Activated T-helper 17 cell treated with anti-CD3 and anti-CD28 coated beads, Interleukin-2, amount 50 U/mL, for 72 hours (primary cell): ENCODE measurements at places on chromosomes 12 and 14. TPM values are rescaled to one million over a fixed set of nuclear protein-coding genes. Genes with fewer than 3 reads are reported as not detected.

DNA sequence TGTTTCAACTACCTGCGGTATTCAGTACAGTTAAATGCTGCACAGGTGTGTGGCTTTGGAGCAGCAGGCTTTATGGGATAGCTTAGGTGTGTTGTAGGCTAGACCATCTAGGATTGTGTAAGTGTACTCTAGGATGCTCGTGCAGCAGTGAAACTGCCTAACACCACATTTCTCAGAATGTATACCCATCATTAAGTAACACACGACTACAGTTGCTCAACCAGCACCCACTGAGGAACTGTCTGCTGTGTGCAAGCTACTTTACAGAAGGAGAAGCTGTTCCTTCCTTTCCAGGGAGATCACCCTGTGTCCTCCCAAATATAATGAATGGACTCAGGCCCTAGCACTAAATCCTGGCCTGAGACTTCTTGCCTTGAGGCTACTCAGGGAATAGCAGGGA, 94.8 kb downstream of the SLC24A4 start:
- H3K4me3 ChIP-seq, result no peak overlapping the region
- ATAC-seq, result no peak
- no peaks in the 10 kb centered on the region for H3K4me1 ChIP-seq
- H3K27me3 ChIP-seq, result peaks cover 16% of the 10 kb centered on the region
- H3K27ac ChIP-seq, result no peak overlapping the region
- H3K36me3 ChIP-seq, result no peaks in the 10 kb centered on the region

DNA sequence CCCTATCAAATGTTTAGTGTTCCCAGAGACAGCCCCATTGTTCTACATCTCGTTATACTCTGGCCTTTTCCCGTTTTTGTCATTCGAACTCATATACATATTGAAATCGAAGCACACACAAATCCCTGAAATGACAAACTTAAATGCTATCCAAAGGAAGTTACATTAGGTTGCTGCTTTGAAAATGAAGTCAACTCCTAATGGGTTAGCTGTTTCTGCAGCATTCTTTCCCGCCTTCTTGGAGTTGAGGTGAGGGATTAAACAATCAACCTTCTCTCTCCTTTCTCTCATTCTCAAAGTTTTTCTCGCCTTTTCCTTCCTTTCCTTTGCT, 642 bp upstream of the PHC1 start:
- peaks cover 4% of the 10 kb centered on the region for H3K36me3 ChIP-seq
- ATAC-seq, result no peak
- H3K27ac ChIP-seq, result peak overlapping the region; percentile 90
- H3K27me3 ChIP-seq, result no peaks in the 10 kb centered on the region
- H3K4me3 ChIP-seq, result no peak overlapping the region

- H3K36me3 ChIP-seq, result no peaks in the 10 kb centered on the region
- H3K27me3 ChIP-seq, result no peaks in the 10 kb centered on the region
- H3K4me1 ChIP-seq, result peaks cover 11% of the 10 kb centered on the region
- H3K4me3 ChIP-seq, result no peak overlapping the region
- ATAC-seq, result no peak
Observed at GRCh38 chr14:38134416-38135030, 73.2 kb upstream of the SSTR1 start.

DNA sequence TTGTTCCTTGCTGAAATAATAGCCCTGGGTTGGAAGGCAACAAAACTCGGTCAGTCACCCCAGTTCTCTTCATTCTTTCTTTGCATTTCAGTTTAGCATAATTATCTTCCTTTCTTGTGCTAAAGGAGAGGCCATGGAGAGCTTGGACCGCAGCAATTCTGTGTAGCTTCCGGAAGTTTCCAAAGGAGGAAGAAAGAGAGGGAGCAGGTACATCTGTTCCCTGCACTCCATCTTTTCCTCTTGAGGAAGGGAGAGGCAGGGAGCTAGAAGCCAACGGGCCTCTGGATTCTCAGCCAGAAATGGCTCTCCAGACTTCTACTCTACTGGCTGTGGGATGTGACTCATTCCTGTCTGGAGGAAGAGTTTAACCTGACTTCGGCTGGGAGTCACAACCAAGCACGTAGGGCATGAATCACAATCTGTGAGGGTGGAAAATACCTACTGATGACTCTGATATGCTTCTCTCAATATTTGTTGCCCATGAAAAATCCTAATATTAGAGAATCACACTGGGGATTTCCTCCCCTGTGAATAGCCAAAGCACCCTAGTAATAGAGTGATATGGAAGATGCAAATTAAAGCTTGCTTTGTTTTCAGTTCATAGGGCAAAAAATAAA, 17.0 kb downstream of the ANO6 start:
- peak overlapping the region; percentile 72 for H3K4me3 ChIP-seq
- peak overlapping the region; percentile 95 for H3K27ac ChIP-seq
- H3K27me3 ChIP-seq, result no peaks in the 10 kb centered on the region
- peaks cover 51% of the 10 kb centered on the region for H3K4me1 ChIP-seq
- peak; percentile 84 for ATAC-seq

GRCh38 chr12:23564451-23565152, 384.9 kb downstream of the SOX5 start:
- no peak for ATAC-seq
- no peaks in the 10 kb centered on the region for H3K4me1 ChIP-seq
- H3K4me3 ChIP-seq, result no peak overlapping the region

GRCh38 chr14:85313560-85314207, 216.3 kb upstream of the FLRT2 start:
- no peak overlapping the region for H3K27ac ChIP-seq
- no peak for ATAC-seq
- H3K36me3 ChIP-seq, result no peaks in the 10 kb centered on the region
- H3K4me3 ChIP-seq, result no peak overlapping the region

GRCh38 chr12:62466018-62466593, 520 bp upstream of the MON2 start:
- peaks cover 5% of the 10 kb centered on the region for H3K27me3 ChIP-seq
- H3K4me3 ChIP-seq, result peak overlapping the region; percentile 97
- H3K36me3 ChIP-seq, result peaks cover 13% of the 10 kb centered on the region
- H3K27ac ChIP-seq, result peak overlapping the region; percentile 96
- peaks cover 8% of the 10 kb centered on the region for H3K4me1 ChIP-seq

- peak overlapping the region; percentile 90 for H3K27ac ChIP-seq
- H3K36me3 ChIP-seq, result peaks cover 58% of the 10 kb centered on the region
- peak; percentile 68 for ATAC-seq
- H3K27me3 ChIP-seq, result no peaks in the 10 kb centered on the region
Observed at GRCh38 chr12:12645485-12645884, 33.8 kb downstream of the CREBL2 start.

DNA sequence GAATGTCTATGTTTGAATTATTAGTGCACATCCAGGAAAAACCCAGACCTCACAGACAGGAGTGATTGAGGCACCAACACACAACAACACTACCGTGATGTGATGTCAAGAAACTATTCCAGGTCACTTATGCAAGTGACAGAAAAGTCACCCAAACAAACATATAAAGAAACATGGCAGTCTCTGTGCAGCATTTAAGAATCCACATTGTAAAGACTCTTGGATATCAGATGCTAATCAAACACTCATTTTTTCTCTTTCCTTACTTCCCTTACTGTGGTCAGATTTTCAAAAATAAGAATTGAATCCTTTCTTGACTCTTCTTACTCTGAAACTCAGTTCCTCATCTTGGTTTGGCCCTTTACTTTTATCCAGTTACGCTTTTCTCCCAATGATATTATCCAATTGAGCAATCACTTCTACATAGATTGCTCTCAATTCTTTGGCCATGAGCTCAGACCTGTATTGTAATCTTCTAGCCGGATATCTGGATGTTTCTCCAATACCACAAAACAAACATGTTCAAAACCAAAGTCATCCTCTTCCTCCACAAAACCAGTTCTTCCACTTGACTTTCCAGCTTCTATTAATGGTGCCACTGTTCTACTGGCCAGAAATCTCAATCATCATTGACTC, 115.4 kb downstream of the DUSP6 start:
- no peaks in the 10 kb centered on the region for H3K36me3 ChIP-seq
- peaks cover 41% of the 10 kb centered on the region for H3K4me1 ChIP-seq
- H3K4me3 ChIP-seq, result peak overlapping the region; percentile 65
- no peak for ATAC-seq

GRCh38 chr12:123773375-123773774, 11.3 kb downstream of the DNAH10 start:
- H3K36me3 ChIP-seq, result no peaks in the 10 kb centered on the region
- peaks cover 6% of the 10 kb centered on the region for H3K27me3 ChIP-seq
- no peak overlapping the region for H3K4me3 ChIP-seq
- H3K4me1 ChIP-seq, result no peaks in the 10 kb centered on the region
- no peak overlapping the region for H3K27ac ChIP-seq

DNA sequence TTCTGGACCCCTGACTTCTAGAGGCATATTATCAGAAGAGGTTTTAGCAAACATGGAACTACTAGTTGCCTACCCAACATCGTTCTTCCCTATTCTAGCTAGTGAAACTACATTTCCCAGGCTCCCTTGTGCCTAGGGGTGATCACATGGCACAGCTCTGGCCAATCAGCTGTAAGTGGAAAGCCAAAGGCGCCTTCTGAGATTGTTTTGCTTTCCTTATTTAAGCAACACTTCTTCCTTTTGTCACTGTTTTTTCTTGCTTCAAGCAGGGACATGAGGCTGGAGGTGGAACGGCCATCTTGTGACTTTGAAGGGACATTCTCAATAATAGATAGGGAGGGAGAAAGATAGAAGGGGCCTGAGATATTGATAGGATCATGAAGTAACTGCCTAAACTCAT, 136.7 kb downstream of the ZNF664 start:
- no peaks in the 10 kb centered on the region for H3K27me3 ChIP-seq
- H3K4me3 ChIP-seq, result no peak overlapping the region
- H3K36me3 ChIP-seq, result no peaks in the 10 kb centered on the region
- no peak overlapping the region for H3K27ac ChIP-seq

DNA sequence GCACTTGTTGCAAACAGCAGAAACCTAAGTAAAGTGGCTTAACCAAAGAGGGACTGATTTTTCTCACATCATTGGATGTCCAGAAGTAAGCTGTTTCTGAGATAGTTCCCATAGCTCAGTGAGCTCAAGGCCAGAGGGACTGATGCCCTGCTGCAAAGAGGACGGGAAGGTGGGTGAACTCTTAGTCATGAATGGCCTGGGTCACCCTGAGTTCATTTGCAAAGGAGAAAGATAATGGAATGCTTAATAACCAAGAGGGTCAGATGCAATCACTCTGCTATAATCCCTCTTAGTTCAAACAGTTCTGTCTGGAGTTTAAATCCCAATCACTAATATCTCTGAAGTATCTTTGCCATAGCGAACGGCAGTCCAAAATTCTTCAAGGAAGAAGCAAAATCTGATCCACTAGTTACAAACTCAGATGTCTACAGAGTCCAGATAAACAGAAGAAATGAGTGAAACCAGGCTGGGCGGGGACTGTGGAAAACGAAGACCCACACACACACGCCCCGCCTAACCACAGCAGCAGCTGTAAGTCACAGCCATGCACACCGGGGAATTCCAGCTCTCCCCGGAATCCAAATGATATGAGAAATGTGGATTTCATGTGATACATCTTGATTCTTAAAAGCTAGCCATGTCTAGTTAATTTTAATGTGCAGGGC, 289.5 kb downstream of the TMEM132D start:
- H3K36me3 ChIP-seq, result no peaks in the 10 kb centered on the region
- H3K4me3 ChIP-seq, result no peak overlapping the region
- H3K27ac ChIP-seq, result no peak overlapping the region
- H3K27me3 ChIP-seq, result no peaks in the 10 kb centered on the region

- H3K27ac ChIP-seq, result no peak overlapping the region
- no peak overlapping the region for H3K4me3 ChIP-seq
Observed at GRCh38 chr14:64040044-64040443, 187.2 kb downstream of the SYNE2 start.

GRCh38 chr12:109818905-109819500, 14.2 kb downstream of the TRPV4 start:
- peaks cover 8% of the 10 kb centered on the region for H3K27me3 ChIP-seq
- H3K27ac ChIP-seq, result no peak overlapping the region

GRCh38 chr14:55874785-55875184, 243.4 kb upstream of the PELI2 start:
- H3K4me3 ChIP-seq, result no peak overlapping the region
- peaks cover 12% of the 10 kb centered on the region for H3K27me3 ChIP-seq
- no peaks in the 10 kb centered on the region for H3K36me3 ChIP-seq
- no peaks in the 10 kb centered on the region for H3K4me1 ChIP-seq
- no peak overlapping the region for H3K27ac ChIP-seq
- ATAC-seq, result no peak

- no peaks in the 10 kb centered on the region for H3K4me1 ChIP-seq
- no peak overlapping the region for H3K4me3 ChIP-seq
- no peak for ATAC-seq
- no peaks in the 10 kb centered on the region for H3K27me3 ChIP-seq
- no peaks in the 10 kb centered on the region for H3K36me3 ChIP-seq
Observed at GRCh38 chr12:117685110-117685926, 283.5 kb downstream of the KSR2 start.

DNA sequence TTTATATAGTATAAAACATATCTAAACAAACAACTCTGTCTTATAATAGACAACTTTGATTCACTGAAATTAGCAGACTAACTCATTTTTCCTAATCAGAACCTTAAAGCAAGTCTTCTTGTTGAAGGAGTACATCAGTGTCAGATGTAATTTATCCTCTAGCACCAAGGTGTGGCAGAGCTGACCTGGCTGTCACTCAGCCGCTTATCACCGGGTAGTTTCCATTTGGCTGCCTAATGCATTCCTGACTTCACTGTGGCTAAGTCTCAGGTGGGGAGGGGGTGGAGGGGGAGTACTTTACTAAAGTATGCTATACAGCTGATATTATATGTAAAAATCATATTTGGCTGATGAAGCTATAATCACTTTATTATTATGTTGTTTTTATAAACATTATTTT, 339.9 kb upstream of the RGS6 start:
- ATAC-seq, result peak; percentile 39
- H3K27ac ChIP-seq, result peak overlapping the region; percentile 75
- no peak overlapping the region for H3K4me3 ChIP-seq
- no peaks in the 10 kb centered on the region for H3K27me3 ChIP-seq

GRCh38 chr14:38208618-38209562, 1.2 kb downstream of the SSTR1 start:
- no peak overlapping the region for H3K27ac ChIP-seq
- H3K4me3 ChIP-seq, result peak overlapping the region; percentile 62
- peaks cover 52% of the 10 kb centered on the region for H3K27me3 ChIP-seq
- peak; percentile 23 for ATAC-seq

- H3K36me3 ChIP-seq, result peaks cover 43% of the 10 kb centered on the region
- no peak overlapping the region for H3K4me3 ChIP-seq
- H3K27ac ChIP-seq, result no peak overlapping the region
- no peak for ATAC-seq
Observed at GRCh38 chr14:76237349-76237990, 85.7 kb downstream of the GPATCH2L start.

- H3K27me3 ChIP-seq, result no peaks in the 10 kb centered on the region
- peaks cover 5% of the 10 kb centered on the region for H3K4me1 ChIP-seq
- H3K36me3 ChIP-seq, result peaks cover 4% of the 10 kb centered on the region
- H3K27ac ChIP-seq, result no peak overlapping the region
- no peak overlapping the region for H3K4me3 ChIP-seq
Observed at GRCh38 chr14:102951034-102951433, 28.6 kb downstream of the AMN start.

Gene C1R
- total RNA-seq, result 3.2 TPM

Gene COPS7A
- 38.7 TPM for total RNA-seq

Gene OTUB2
- 6.3 TPM for total RNA-seq

Gene SVOP
- total RNA-seq, result not detected

Gene TOX4
- total RNA-seq, result 78.5 TPM

Gene CLEC4D
- not detected for total RNA-seq

Gene OTX2
- not detected for total RNA-seq

Gene DIO2
- total RNA-seq, result 1.5 TPM

Gene TAS2R46
- 3.1 TPM for total RNA-seq

Gene RPGRIP1
- total RNA-seq, result not detected
